ENCODE measurements at places on chromosomes 3 and 15.

- DNase-seq, result no peak
Observed at GRCh38 chr3:174355505-174355904, 503.6 kb upstream of the NAALADL2 start.

DNA sequence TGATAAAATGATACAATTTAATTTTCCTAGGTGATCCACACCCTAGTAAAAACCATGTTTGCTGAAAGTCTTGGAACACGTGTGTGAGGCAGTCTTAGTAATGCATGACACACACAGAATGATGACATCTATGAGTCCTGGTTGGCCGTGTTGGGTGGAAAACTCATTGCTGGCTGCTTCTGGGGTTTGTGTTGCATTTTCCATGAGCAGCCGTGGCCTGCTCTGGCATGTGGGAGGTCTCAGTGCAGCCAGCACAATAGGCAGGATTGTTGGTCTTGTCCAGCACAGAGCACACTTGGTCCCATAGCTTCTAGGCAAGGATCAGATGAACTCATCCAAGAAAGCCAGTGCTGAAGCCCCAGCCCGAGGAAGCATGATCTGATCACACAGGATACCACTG lies 172.8 kb upstream of the UBE3A start:
- no peak for DNase-seq

GRCh38 chr3:7444886-7445285 lies 584.0 kb downstream of the GRM7 start:
- no peak for DNase-seq

DNA sequence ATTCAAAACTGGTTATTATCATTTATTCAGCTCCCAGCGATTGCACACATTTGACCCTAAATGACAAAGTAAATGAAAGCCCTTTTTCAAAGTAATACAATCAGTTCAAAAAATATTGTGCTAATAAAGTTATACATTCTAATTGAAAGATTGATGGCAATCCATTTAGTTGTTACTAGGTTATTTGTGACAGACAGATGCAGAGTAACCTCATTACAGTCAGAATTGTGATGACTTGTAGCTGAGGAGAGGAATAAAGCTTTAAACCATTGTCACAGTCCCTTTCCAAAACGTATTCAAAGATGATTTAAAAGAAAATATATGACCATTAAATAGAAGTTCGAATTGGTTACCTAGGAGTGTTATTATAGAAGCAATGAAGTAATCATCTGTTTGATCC lies 86.1 kb downstream of the ROBO2 start:
- DNase-seq, result no peak

- no peak for DNase-seq
Observed at GRCh38 chr3:190436331-190436730, 13.4 kb downstream of the TMEM207 start.

DNA sequence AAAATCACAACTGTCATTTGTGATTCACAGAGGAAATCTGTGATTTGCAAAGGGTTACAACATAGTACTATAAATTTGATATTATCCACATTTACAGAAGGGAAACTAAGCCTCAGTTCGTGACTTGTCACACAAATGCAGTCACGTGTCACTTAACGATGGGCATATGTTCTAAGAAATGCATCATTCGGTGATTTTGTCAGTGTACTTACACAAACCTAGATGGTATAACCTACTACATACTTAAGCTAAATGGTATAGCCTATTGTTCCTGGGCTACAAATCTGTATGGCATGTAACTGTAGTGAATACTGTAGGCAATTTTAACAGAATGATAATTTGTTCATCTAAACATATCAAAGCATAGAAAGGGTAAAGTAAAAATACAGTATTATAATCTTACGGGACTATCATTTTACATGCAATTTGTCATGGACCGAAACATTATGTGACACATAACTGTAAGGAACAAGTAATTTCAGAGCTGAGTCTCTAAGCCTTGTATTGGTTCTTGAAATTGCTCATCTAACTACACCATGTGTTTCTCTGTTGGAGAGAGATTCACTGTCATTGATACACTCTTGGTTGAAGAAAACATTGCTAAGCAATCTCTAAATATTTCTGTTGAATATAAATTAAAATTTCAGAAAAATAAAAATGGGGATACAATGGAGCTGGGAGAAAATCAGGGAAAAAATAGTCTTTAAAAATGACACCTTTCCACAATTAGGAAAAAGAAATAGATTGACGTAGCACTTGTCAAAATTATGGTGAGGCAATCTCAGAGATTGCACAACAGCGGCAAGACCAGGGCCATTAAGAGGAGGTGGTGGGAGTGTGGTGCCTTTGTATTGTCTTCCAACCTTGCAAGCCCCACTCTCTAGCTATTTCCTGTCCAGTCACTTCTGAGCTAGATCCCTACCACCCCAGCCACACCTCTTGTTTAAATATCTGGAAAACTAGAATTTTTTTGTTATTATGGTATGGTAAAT lies 645.8 kb upstream of the TBL1XR1 start:
- no peak for DNase-seq

GRCh38 chr3:65742914-65743313 lies 295.8 kb downstream of the MAGI1 start:
- no peak for DNase-seq

DNA sequence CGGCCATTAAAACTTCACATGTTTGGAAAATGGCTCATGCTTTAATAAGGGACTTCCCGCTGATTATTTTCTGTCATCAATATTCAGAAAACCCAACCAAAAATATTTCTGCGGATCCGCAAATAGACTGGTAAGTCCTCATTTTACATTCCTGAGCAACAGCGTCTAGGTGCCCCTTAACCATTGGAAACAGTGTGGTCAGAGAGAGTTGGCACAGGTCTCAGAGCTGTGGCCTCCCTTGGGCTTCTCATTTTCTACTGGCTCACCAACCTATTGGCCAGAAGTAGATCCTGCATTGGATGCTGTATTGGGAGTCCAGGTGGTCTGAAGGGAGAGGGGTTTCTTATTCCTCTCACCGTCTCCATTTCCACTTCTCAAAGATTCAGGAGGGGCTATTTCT lies 348.1 kb upstream of the DCBLD2 start:
- DNase-seq, result no peak

DNA sequence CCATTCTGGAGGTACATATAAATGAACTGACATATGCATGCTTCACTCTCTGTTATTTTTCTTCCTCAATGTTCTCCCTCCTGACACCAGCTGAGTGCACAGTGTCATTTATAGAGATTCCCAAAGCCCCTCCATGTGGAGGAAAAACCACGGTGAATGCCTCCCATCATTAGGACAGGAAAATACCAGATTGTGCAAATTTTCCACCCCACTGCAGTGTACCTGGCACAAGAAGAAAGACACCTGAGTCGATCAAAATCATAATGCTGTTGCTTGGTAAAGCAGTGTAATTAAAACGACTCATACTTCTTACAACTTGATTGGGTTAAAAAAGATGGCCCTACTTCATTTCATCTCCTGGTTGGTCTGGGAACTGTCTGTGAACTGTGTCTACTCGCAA lies 290.6 kb downstream of the IL5RA start:
- DNase-seq, result no peak

- DNase-seq, result no peak
Observed at GRCh38 chr3:128294999-128295468, 141.8 kb downstream of the EEFSEC start.

DNA sequence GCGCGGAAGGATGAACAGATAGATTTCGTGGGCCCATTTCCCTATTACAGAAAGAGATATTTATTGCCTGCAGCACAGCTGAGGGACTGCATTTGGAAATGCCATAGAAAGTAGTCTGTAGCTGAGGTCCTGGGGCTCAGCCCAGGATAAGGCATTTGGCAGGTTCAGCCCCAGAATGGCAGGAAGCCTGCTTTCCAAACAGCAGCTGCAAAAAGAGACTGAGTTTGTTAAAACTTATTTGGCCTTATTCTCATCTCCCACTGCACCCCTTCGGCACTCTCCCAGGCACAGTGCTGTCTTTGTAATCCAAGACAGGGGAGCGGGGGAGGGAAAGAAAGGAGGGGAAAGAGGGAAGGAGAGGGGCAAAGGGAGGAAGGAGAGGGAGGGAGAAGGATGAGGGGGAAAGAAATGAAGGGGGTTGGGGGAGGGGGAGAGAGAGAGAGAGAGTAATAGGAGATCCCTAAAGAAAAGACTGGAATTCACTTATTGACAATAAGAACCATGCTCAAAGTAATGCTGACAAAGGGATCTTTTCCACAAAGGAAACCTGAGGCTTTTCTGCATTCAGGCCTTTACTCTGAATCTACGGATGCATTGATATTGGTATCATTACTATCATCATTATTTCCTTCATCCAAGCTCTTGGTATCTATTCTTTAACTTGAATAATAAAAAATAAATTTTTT lies 94.0 kb upstream of the LRRN1 start:
- no peak for DNase-seq

GRCh38 chr3:188400494-188401243 lies 246.7 kb downstream of the LPP start:
- DNase-seq, result no peak

GRCh38 chr15:93932164-93932776 lies 299.1 kb upstream of the MCTP2 start:
- no peak for DNase-seq

DNA sequence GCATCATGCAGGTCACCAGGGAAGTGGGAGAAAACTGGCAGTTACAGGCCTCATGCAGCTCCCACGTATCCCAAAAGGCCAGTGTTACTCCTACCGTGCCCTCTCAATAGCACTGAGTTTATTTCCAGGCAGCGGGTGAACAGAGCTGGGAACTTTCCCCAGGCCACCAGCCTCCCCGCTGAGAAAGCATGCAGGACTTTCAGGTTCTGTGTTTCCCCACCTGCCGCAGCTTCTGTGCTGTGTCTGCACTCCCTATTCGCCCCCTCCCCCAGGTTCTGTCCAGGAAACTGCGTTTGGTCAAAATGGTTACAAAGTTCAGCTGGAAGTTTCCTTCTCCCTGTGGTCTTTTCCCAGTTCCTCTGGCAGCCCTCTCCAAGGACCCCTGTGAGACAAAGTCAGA lies 21.4 kb downstream of the NEK11 start:
- no peak for DNase-seq

Measured in activated naive CD4-positive, alpha-beta T cell treated with Interleukin-2 at 50 U/mL for 16 hours (primary cell).